Memory B cell (primary cell): ENCODE measurements at places on chromosomes 2 and 18.

- DNase-seq, result no peak
These were observed 11.0 kb downstream of the EIF5B start for GRCh38 chr2:99348173-99348572.

- DNase-seq, result no peak
These were observed 61.1 kb upstream of the ZNG1B start for GRCh38 chr2:113376253-113376912.

- no peak for DNase-seq
These were observed 453.4 kb downstream of the BCL11A start for GRCh38 chr2:60100034-60100433.

GRCh38 chr2:72920318-72921087 lies 3.2 kb downstream of the EMX1 start:
- DNase-seq, result peak; percentile 42

DNA sequence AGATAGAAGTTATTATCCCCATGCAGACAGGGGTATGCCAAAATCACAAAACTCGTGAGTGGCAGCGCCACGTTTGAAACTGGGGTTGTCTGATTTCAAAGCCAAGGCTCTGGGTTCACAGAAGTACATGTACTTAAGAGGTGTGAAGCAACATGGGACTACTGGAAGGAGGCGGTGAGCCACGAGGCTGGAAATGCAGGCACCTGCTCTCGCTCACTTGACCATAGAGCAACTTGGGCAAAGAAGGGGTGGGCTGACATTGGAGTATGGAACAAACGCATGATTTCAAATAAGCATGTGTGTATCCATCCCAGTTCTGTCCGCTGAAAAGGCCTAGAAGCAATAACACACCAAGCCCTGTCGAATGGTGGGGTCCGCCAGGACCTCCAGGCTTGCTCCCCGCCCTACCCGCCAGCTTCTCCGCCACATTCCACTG lies 593 bp upstream of the ACTR2 start:
- DNase-seq, result no peak

- no peak for DNase-seq
These were observed 67.4 kb downstream of the TNS1 start for GRCh38 chr2:217935235-217935879.

GRCh38 chr18:57942493-57942892 lies 101.5 kb upstream of the NEDD4L start:
- DNase-seq, result no peak

- no peak for DNase-seq
These were observed 356.4 kb upstream of the GYPC start for GRCh38 chr2:126299469-126299976.

DNA sequence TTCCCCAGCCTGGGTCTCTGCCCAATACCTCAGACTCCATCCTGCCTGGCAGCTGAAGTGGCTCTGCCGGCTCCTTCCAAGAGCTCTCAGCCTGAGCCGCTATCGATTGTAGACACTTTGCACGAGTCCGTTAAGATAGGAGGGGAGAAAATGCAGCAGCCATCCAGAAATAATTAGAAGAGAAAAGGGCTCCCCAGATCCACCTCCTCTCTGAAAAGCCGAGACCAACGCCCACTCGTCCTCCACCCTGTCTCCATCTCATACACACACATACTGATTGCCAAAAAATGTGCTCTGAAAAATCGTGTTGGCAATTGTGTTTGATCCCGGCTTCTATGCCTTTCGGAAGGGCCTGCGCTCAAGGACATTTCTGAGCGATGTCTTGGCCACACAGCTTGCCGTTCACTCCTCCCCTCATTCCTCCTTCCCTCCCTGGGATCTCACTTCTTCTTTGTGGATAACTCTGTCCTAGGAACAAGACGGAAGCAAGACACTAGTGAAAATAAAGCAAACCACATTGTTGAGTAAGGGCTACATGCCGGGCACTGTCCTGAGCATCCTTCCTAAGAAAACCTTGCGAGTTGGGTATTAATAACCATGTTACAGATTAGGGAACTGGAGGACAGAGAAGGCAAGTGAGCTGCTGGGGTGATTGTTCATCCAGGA lies 372.8 kb upstream of the MYT1L start:
- DNase-seq, result no peak

GRCh38 chr2:43265001-43265400 lies 38.6 kb upstream of the ZFP36L2 start:
- no peak for DNase-seq

GRCh38 chr2:181910028-181910831 lies 18.7 kb downstream of the ITPRID2 start:
- no peak for DNase-seq

DNA sequence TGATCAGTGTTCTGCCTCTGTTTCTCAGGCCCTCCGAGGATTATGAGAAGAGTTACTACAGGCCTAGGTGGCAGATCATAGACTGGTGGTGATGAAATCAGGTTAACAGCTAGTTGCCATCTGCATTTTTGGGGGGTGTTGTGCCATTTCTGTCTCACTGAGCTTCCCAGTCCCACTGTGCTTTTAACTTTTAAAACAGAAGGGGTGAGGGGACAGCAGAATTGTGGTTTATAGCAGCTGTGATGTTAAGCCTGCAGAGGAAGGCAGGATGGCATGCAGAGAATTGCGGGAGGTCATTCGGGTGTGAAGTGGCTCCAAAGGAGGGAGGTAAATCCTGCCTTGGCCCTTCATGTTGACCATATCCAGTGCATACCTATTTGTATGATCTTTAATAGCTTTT lies 5.0 kb downstream of the CAB39 start:
- DNase-seq, result no peak

GRCh38 chr2:217392930-217393584 lies 533.2 kb upstream of the TNP1 start:
- no peak for DNase-seq

- no peak for DNase-seq
These were observed 1.7 kb downstream of the PAX3 start for GRCh38 chr2:222296911-222297599.

DNA sequence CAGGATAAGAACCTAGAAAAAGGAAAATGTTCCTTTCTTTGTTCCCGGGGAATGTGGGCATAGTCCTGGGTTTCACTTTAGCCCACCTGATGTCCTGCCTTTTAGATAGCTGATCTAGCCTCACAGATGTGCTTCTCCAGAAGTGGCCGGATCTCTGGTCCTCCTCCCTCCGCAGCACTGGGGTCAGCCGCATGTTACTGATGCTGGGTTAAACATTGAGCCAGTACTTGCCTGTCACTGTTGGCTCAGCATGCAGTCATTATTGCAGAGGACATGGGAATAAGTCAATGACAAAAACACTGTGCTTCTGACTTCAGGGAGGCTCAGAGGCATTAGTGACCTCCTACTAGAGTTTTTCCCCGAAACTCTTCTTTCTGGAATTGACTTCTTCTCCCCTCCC lies 27.6 kb downstream of the NCK2 start:
- no peak for DNase-seq

GRCh38 chr2:44093970-44094369 lies 74.7 kb upstream of the PPM1B start:
- no peak for DNase-seq

DNA sequence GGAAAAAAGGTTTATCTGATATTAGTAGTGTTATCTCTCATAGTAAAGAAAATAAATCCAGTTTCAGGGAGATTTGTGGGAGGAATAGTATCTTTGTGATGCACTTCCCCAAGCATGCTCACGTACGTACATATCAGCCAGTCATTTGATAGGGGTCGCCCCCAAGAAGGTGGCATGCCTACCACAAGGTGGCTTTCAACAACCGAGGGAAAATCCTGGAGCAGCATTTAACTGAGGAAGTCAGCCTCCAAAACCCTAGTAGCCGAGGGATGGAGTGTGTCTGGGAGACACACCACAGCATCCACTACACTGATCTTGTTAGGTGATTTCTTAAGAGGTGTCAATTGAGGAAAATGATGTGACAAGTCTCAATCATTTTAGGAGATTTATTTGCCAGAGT lies 623.9 kb downstream of the NYAP2 start:
- no peak for DNase-seq

DNA sequence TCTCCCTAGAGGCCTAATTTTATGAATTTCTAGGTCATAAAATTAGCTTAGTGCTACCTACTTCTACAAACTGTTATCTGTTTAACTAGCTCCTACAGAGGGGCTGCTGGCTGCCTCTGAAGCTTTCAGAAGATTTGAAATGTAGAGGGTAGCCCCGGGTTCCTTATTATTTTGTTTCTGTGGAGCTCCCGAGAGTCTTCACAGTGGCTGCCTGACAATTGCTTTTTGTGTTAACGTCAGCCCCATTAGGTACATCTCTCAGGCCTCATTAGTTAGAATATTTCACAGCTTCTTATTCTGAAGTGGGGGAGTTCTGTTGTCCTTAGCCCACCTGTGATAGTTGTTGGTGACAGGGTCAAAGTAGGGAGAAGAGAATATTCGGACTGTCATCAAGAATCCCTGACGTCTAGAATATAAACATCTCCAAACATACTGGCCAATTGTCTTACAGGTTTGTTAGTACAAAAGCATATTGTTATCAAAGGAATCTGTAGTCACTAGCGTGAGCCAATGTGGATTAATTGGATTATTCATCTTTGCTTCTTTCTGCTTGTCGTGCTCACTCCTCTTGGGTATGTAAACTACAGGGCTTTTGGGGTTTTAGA lies 77.5 kb downstream of the DIS3L2 start:
- no peak for DNase-seq

DNA sequence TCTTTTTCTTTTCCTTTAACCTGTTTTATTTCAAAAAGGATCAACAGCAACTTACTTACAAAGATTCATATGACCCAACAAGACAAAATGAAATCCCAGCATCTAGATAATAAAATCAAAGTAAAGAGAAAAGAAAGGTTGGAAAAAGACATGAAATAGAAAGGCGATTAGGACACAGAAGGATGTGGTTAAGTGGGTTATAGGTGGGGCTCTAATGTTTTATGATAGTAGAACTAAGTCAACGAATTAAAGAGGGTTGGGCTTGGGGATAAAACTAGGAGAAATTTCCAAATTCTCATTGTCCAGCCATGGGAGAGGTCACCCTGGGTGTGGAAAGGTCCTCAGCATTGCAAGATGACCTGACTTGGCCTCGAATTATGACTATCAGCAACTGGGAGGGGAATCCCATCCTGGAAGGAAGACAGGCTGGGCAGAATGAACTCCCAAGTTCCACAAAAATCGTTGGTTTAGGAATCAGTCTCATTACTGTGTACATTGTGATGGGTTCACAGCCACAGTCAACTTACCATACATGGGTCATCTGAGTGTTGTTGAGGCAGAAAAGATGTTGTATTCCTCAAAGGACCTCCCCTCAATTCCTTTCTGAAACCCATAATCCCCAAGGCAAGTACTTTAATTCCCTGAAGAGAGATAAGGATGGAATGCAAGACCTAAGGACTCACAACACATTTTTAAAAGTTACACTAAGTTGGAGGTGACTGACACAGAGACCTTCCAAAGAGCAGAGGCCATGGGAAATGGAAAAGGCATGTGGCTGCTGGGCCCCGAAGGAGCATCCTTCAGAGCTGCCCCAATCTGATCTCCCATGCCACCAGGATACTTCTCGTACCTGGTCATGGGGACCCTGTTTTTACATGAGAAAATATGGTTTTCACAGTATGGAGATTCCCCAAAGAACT lies 167.6 kb downstream of the UXS1 start:
- DNase-seq, result no peak

DNA sequence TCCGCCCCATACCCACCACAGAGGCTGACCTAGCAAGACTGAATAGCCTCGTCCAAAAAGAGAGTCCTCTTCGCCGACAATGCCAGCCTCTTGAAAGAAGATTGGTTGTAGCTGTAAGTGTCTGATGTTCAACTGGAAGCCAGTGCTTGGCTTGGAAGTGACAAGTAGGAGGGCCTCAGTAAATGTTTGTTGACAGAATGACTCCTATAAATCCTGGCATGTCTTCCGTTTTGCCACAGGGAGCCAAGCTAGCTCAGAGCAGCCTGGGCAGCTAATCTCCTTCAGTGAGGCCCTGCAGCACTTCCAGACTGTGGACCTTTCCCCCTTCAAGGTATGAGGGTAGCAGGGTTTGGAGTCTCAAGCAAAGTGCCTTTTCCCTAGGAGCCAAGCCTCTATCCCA lies 14.9 kb downstream of the ELMOD3 start:
- no peak for DNase-seq

- no peak for DNase-seq
These were observed 99.8 kb upstream of the RAB6C start for GRCh38 chr2:129879614-129880180.

GRCh38 chr2:215831296-215831913 lies 181.9 kb downstream of the MREG start:
- no peak for DNase-seq

- no peak for DNase-seq
These were observed 529.8 kb upstream of the CNTNAP5 start for GRCh38 chr2:123495241-123495640.

- no peak for DNase-seq
These were observed 9.9 kb downstream of the IER3IP1 start for GRCh38 chr18:47166294-47166693.

- DNase-seq, result no peak
These were observed 238.4 kb downstream of the CMPK2 start for GRCh38 chr2:6627316-6627715.

DNA sequence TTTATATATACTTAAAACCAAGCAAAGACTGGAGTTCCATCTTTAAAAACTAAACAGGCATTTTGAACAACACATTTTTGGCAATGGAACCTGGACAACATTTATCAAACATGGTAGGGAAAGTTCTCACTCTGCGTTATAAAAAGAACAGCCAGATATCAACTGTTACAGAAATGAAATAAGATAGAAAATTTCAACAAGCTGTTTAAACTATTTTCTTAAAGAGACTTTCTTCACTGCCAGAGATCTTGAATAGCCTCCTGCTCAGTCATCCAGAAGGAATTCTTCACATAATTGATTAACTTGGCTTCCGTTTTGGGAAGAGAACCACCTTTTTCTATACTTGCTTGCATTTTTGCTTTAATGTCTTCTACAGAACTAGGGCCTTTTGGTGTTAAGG lies 166.0 kb upstream of the PIK3C3 start:
- no peak for DNase-seq

- no peak for DNase-seq
These were observed 9.9 kb upstream of the CTLA4 start for GRCh38 chr2:203857656-203858055.

GRCh38 chr18:46250812-46251173 lies 146.6 kb downstream of the HAUS1 start:
- no peak for DNase-seq

DNA sequence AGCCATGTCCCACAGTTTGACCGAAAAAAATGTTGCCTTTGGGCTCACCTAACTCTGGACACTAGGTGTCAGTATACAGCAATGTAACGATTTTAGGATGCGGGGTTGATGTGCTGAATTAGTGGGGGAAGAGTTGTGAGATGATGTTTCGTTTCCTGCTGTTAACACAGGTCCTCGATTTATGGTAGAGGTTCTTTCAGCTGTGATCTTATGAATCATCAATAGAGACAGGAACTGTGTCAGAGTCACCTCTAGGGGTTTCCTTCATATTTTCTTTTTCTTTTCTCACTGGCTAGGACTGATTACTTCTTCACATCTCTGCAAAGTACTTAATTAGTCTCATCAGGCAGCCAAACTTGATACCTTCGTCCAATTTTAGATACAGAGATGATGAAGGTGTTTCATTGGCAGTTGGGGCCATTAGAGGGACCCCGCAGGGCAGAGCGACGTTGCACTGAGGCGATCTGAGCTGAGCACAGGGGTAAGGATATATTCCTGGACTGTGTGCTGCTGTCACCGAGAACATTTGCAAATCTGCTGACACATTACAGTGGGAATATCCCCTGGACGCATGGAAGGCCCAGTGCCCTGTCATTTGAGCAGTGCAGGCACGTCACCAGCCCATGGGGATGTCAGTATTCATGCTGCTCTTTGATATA lies 10.2 kb upstream of the MMADHC start:
- DNase-seq, result peak; percentile 57
